ENCODE measurements at places on chromosomes 3 and 15.

DNA sequence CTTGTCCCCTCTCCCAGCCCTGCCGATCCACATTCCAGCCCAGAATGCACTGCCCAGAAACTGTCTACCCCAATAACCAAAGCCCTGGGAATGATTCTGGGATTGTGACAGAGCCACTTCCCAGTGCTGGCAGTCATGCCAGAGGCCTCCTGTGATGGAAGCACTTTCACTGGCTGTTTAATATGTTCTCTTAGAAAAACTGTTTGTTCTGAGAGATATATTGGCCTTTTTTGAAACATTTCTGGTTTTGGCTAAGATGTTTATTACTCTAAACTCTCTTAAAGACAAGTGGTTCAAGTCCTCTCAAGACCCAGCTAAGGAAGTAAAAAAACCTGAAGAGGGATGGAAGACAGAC, 74.0 kb upstream of the HACD2 start:
- no peak for DNase-seq

DNA sequence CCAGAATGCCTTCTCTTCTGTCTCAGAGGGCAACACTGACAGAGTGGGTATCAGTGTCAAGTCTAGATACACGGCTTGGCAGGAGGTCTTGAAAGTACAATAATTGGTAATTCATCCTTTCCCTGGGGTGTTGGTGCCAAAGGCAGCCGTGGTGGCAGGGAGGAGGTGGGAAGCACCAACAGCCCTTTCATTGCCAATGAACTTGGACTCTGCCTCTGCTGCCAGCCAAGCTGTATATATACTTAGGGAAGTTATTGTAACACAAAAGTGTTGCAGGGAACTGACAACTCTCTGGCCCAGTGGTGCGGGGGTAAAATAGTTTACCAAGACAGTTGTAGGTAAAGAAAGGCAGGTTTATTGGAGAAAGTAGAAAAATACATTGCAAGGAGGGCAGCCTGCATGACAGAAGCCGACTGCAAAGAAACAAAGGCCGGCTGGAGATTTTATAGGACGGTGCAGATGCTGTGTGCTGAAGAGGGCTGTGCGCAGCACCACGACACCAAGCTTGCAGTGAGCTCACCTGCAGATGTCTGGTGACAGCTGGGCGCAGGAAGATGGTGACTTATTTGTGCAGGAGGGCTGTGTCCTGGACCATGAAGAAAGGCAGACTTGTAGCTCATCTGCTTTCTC, 4.0 kb upstream of the FAM3D start:
- no peak for DNase-seq

GRCh38 chr3:158165730-158166129, 55.8 kb downstream of the RSRC1 start:
- DNase-seq = no peak

GRCh38 chr3:12986986-12987385, 86.2 kb downstream of the IQSEC1 start:
- DNase-seq = no peak

All from SW 1271 (cell line).